Nasal cavity respiratory epithelium epithelial cell of viscerocranial mucosa (primary cell): ENCODE measurements at places on chromosomes 2 and 18. TPM values are rescaled to one million over a fixed set of nuclear protein-coding genes. Genes with fewer than 3 reads are reported as not detected.

ANKZF1 gene
- total RNA-seq = 49.1 and 49.6 TPM in 2 replicates

CHRNG gene
- not detected in 2 replicates for total RNA-seq

AP1S3 gene
- 70.7 and 87.1 TPM in 2 replicates for total RNA-seq

CFAP65 gene
- not detected in 2 replicates for total RNA-seq

RUFY4 gene
- total RNA-seq = not detected in 2 replicates

LTBP1 gene
- 7.9 and 44.0 TPM in 2 replicates for total RNA-seq

SPHKAP gene
- total RNA-seq = not detected in 2 replicates

ALLC gene
- total RNA-seq = not detected in 2 replicates

FEV gene
- total RNA-seq = not detected in 2 replicates

CD207 gene
- not detected in 2 replicates for total RNA-seq

TUBA3D gene
- total RNA-seq = not detected in 2 replicates

RPL37A gene
- total RNA-seq = 1,669 and 1,679 TPM in 2 replicates

CXCR1 gene
- not detected in 2 replicates for total RNA-seq

KCNIP3 gene
- under 0.01 and 1.6 TPM in 2 replicates for total RNA-seq

DNAJC5G gene
- not detected in 2 replicates for total RNA-seq

MAL gene
- 1.6 and 4.1 TPM in 2 replicates for total RNA-seq

CFAP221 gene
- not detected in 2 replicates for total RNA-seq

ASB18 gene
- total RNA-seq = not detected in 2 replicates

PDCD1 gene
- total RNA-seq = not detected in 2 replicates

LRP2 gene
- under 0.01 TPM in 1 of 2 replicates, not detected in the other for total RNA-seq

UCN gene
- 1.0 and 1.1 TPM in 2 replicates for total RNA-seq

EEF1B2 gene
- total RNA-seq = 488 and 759 TPM in 2 replicates

IL1RL1 gene
- 3.0 and 53.3 TPM in 2 replicates for total RNA-seq

KLHL14 gene
- total RNA-seq = not detected in 2 replicates

SPP2 gene
- not detected in 2 replicates for total RNA-seq

HOXD13 gene
- not detected in 2 replicates for total RNA-seq

FZD7 gene
- 2.1 and 4.1 TPM in 2 replicates for total RNA-seq

TLX2 gene
- total RNA-seq = not detected in 2 replicates

EML6 gene
- total RNA-seq = 1.7 and 1.9 TPM in 2 replicates

ACVR1 gene
- total RNA-seq = 20.5 and 57.7 TPM in 2 replicates

STPG4 gene
- total RNA-seq = under 0.01 and 0.07 TPM in 2 replicates

DCDC2C gene
- not detected in 2 replicates for total RNA-seq

ATP6V1B1 gene
- total RNA-seq = 0.21 and 0.34 TPM in 2 replicates

FBXO48 gene
- total RNA-seq = 0.68 and 1.00 TPM in 2 replicates

CTDSP1 gene
- 27.7 and 43.6 TPM in 2 replicates for total RNA-seq
